Uterus (tissue), 4 donors: ENCODE measurements at places on chromosomes 11 and 22. TPM values are rescaled to one million over a fixed set of nuclear protein-coding genes. Genes with fewer than 3 reads are reported as not detected.

Gene MS4A3
- total RNA-seq, result not detected

Gene PHLDB1
- total RNA-seq, result 53.5 TPM

Gene SELENOM
- total RNA-seq, result 1,111 TPM

Gene VPREB3
- total RNA-seq, result not detected

- peak overlapping the region; percentile 55 for H3K27ac ChIP-seq
- H3K4me1 ChIP-seq, result peaks cover 16% of the 10 kb centered on the region
- H3K4me3 ChIP-seq, result no peak overlapping the region
- no peak for DNase-seq
- H3K27me3 ChIP-seq, result no peaks in the 10 kb centered on the region
These were observed 3.8 kb upstream of the PYGM start for GRCh38 chr11:64763526-64764039.

DNA sequence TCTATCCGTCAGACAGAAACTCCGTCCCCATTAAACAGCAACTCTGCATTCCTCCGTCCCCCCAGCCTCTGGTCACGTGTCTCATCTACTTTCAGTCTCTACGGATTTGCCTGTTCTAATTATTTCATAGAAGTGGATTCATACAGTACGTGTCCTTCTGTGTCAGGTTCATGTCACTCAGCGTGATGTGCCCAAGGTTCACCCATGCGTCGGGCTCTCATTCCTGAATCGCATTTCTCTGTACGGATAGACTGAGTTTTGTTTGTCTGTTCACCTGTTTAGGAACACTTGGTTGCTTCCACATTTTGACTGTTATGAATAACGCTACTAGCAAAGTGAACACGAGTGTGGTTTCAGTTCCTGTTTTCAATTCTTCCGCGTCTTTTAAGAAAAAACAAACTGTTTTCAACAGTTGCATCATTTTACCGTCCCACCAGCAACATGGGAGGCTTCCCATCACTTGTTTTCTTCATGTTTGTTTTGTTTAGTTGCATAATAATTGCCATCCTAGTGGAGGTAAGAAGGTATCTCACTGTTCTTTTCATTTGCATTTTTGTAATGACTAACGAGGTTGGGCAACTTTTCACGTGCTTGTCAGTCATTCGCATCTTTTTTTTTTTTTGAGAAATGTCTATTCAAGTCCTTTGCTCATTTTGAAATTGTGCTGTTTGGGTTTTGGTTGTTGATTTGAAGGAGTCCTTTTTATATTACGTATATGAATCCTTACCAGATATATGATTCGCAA lies 8.9 kb upstream of the NLRP6 start:
- no peak for DNase-seq
- H3K4me3 ChIP-seq, result no peak overlapping the region
- no peaks in the 10 kb centered on the region for H3K36me3 ChIP-seq
- no peaks in the 10 kb centered on the region for H3K27me3 ChIP-seq

- no peaks in the 10 kb centered on the region for H3K36me3 ChIP-seq
- peaks cover 3% of the 10 kb centered on the region for H3K4me1 ChIP-seq
- H3K4me3 ChIP-seq, result no peak overlapping the region
- DNase-seq, result no peak
- H3K27me3 ChIP-seq, result no peaks in the 10 kb centered on the region
These were observed 4.0 kb downstream of the TSPAN18 start for GRCh38 chr11:44730775-44731174.

GRCh38 chr11:112942966-112943643 lies 18.1 kb upstream of the NCAM1 start:
- H3K36me3 ChIP-seq, result no peaks in the 10 kb centered on the region
- H3K4me3 ChIP-seq, result no peak overlapping the region
- DNase-seq, result no peak
- no peaks in the 10 kb centered on the region for H3K4me1 ChIP-seq
- H3K27ac ChIP-seq, result peak overlapping the region; percentile 78

GRCh38 chr11:67466367-67466766 lies 2.7 kb downstream of the TMEM134 start:
- H3K27ac ChIP-seq, result no peak overlapping the region
- H3K4me1 ChIP-seq, result no peaks in the 10 kb centered on the region
- H3K27me3 ChIP-seq, result no peaks in the 10 kb centered on the region

DNA sequence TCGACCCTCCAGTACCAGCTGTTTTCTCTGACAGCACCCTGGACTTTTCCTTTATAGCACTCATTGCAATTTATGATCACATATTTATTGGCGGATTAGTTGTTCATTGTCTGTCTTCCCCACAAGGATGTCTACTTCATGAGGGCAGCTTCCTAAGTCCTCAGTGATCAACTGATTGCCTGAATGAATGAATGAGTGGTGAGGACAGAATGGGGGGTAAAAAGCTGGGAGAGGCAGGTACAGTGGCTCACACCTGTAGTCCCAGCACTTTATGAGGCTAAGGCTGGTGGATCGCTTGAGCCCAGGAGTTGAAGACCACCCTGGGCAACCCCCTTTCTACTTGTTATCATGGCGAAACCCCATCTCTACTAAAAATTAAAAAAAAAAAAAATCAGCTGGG lies 11.1 kb upstream of the SOX10 start:
- no peak overlapping the region for H3K27ac ChIP-seq
- H3K4me1 ChIP-seq, result no peaks in the 10 kb centered on the region
- no peak for DNase-seq
